Dermis microvascular lymphatic vessel endothelial cell (primary cell): ENCODE measurements at places on chromosomes 4 and X. TPM values are rescaled to one million over a fixed set of nuclear protein-coding genes. Genes with fewer than 3 reads are reported as not detected.

DNA sequence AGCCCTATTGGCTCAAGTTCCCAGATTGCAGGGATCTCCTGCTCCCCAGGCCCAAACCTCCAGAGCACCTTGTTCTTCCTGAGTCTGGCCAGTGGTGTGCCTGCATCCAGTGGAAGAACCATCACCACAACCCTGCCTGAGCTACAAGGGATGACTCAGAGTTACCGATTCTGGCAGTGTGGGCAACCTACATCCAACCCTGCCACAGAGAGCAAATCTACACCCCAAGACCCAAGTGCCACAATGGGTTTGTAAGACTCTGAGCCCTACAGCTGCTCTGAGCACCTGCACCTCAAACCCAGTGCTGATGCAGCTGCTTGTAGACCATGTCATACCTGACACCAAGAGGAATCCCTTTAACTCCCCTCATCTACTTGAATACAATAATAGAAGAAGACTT is 110.0 kb downstream of the SOWAHB start:
- DNase-seq: no peak

DNA sequence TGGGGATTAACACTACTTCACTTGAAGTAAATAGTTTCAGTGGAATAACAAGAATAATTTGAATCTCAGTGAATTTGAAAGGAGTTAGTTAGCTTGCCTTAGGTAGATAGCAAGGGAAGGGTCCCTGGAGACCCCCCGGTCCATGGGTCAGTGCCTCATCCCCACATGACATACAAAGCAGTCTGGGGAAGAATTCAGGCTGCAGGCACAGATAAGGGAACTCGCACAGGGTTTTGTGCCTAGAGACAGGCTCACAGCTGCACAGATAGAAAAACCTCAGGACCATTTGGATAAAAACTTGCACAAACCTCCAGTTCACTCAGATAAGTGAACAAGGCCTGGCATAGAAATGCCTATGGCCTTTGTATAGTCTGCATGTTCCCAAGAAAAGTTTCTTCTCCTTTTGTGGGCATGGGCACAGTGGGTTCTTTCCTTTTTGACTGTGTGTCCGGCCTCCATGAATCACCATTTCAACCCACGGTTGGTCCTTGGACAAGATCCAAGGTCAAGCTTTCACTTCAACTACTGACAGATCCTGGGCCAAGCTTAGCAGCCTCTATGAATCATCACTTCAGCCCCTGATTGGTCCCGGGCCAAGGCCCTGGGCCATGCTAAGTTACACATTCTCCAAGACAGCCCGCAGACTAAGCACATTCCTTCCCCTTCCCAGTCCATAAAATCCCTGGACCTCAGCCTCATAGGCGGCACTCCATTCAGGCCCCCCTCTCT is 108.3 kb upstream of the KLHL4 start:
- DNase-seq: peak; percentile 86

DNA sequence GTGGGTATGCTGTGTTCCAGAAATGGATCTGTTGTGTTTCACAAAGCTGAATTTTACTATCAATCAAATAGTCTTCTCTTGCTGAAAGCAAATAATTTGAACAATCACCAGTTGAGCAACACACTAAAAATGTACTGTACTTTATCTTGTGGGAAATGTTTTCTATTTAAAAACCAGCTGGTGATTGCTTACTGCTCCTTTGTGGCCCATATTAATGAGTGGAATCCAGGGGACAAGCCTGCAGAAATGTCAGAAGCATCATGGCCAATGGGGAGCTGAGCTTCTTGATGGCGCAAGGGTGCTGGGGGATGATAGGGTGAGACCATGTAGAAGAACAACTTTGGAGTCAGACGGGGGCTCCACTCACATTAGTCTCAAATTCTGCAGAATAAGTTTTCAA is 346.2 kb downstream of the ARHGAP10 start:
- DNase-seq: no peak

The PABPC1L2A gene
- not detected in 2 replicates for total RNA-seq

GRCh38 chr4:159002950-159003349 is 99.9 kb upstream of the RAPGEF2 start:
- peak; percentile 96 for DNase-seq

DNA sequence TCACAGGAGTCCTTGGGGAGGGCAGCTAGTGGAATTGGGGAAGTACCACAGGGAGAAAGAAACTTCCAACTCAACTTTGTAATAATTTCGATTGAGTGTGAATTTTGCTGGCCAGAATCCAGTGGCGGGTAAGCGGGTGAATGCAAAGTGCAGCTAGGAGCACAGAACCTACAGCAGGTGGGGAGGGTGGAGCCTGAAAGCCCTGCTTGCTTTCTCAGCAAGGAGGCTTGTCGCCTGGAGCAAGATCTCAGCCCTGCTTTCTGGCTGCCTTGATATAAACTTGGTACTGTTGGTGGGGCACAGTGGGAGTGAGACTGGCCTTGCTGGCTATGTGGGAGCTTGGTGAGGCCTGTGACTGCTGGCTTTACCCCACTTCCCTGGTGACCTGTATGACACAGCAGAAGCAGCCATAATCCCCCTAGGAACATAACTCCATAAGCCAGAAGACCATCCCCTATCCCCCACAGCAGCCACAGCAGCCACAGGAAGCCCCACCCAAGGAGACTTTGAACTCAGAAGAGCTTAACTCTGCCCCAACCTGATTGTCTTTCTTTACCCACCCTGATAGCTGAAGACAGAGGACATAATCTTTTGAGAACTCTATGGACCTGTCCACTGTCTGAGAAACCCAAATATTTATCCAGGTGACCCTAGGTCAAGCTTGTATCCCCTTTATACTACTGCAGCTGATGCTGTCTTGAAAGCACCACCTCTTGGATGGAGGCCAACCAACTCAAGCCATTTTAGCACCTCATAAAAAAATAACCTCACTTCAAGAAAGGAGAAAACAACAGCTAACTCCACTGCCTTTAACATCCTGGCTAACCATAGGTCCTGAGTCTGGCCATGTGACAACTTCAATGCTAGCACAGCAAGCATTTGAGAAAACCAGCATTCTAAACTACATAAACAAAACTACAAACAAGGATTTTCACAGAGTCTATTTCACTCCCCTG is 87.2 kb upstream of the PDE5A start:
- DNase-seq: no peak

DNA sequence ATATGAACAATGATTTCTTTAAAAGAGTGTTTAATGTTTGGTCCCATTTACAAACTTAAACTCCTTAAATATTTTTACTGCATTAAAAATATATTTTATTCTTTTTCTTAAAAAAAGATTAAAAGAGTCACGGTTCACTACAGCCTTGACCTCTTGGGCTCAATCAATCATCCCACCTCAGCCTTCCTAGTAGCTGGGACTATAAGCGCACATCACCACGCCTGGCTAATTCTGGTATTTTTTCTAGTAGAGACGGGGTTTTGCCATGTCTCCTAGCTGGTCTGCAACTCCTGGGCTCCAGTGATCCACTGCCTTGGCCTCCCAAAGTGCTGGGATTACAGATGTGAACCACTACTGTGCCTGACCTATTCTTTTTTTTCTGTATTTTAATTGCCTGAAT is 104.7 kb upstream of the TLR2 start:
- DNase-seq: no peak

DNA sequence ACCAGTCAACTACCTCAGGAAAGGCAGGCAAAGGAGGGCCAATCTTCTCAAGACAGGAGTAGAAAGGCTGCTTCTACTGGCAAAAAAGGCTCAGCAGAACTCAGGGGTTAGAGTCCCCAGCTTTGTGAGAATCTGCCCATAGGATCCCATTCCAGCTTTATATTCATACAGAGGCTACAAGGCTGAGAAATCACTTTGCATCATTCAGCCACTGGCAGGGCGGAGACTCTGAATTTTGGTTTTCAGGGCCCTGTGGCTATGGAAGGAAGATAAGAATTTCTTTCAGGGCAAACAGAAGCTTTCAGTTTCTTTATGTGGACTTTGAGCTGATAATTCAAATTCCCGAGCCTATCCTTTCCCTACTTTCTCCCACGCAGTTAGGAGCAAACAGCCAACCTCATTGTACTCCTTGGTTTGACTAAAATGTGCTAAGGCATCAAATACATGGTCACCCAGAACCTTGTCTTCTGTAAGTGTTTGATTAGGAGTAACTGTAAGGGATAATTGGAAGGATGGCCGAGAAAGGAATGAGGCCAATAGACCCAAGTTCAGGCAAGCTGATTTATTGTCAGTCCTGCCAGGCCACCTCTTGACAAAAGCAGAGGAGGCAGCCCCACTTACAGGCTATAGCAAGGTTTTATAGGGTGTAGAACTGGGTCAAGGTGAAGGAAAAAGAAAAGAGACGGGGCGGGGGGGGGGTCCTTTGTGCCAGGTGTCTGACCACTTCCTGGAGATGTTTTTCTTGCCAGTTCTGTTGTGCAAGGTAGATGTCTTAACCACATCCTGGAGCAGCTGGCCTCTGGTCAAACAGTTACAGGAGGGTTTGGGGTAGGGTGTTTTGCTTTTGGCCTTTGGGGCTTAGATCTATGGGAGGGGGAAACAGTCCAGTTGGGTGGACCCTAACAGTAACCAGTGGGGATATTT is 165.3 kb upstream of the PPP1R2C start:
- DNase-seq: no peak

GRCh38 chrX:48737940-48738339 is 23.6 kb upstream of the GLOD5 start:
- no peak for DNase-seq

The BTC gene
- not detected in 2 replicates for total RNA-seq
